A673 (cell line): ENCODE measurements at places on chromosomes 11 and 22. TPM values are rescaled to one million over a fixed set of nuclear protein-coding genes. Genes with fewer than 3 reads are reported as not detected.

GRCh38 chr11:3867209-3868091 is 12.0 kb downstream of the STIM1 start:
- no peaks in the 10 kb centered on the region for H3K36me3 ChIP-seq
- no peaks in the 10 kb centered on the region for H3K4me1 ChIP-seq
- H3K4me3 ChIP-seq: no peak overlapping the region
- no peaks in the 10 kb centered on the region for H3K27me3 ChIP-seq

EHF gene
- not detected in 2 replicates for total RNA-seq

DNA sequence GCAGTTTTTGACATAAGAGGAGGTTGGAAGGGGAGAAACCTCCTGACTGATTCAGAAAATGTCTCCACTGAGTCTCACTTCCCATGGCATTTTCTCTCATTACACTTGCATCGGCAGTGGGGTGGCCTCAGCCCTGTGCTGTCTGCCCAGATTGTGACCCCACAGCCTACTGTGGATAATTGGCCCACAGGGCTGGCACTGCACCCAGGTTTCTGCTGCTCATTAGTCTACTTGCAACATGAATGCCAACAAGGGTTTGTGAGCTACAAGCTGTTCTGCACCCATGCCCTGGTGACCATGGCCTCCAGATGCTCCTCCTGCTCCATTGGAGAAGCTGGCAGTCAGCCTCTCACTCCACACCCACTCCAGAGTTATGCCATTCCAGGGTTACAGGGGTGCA is 296.0 kb downstream of the CTTN start:
- no peak overlapping the region for H3K4me3 ChIP-seq
- peaks cover 5% of the 10 kb centered on the region for H3K27me3 ChIP-seq
- DNase-seq: no peak
- H3K36me3 ChIP-seq: no peaks in the 10 kb centered on the region

KLHL35 gene
- 0.88 and 1.1 TPM in 2 replicates for total RNA-seq

MS4A6E gene
- total RNA-seq: not detected in 2 replicates

HPX gene
- total RNA-seq: 4.4 and 4.5 TPM in 2 replicates

- H3K36me3 ChIP-seq: no peaks in the 10 kb centered on the region
- no peak for DNase-seq
- no peaks in the 10 kb centered on the region for H3K4me1 ChIP-seq
- H3K27me3 ChIP-seq: no peaks in the 10 kb centered on the region
- no peak overlapping the region for H3K27ac ChIP-seq
These were observed 82.3 kb upstream of the TMEM45B start for GRCh38 chr11:129733384-129733783.

- H3K36me3 ChIP-seq: peaks cover 4% of the 10 kb centered on the region
- H3K27me3 ChIP-seq: no peaks in the 10 kb centered on the region
- H3K27ac ChIP-seq: no peak overlapping the region
- DNase-seq: no peak
- H3K4me1 ChIP-seq: no peaks in the 10 kb centered on the region
- no peak overlapping the region for H3K4me3 ChIP-seq
These were observed 37.3 kb downstream of the PHF21B start for GRCh38 chr22:44972363-44973083.

GRCh38 chr11:32094923-32095322 is 4.0 kb downstream of the RCN1 start:
- no peak overlapping the region for H3K4me3 ChIP-seq
- no peak overlapping the region for H3K27ac ChIP-seq
- H3K36me3 ChIP-seq: peaks cover 40% of the 10 kb centered on the region
- H3K27me3 ChIP-seq: no peaks in the 10 kb centered on the region

DNA sequence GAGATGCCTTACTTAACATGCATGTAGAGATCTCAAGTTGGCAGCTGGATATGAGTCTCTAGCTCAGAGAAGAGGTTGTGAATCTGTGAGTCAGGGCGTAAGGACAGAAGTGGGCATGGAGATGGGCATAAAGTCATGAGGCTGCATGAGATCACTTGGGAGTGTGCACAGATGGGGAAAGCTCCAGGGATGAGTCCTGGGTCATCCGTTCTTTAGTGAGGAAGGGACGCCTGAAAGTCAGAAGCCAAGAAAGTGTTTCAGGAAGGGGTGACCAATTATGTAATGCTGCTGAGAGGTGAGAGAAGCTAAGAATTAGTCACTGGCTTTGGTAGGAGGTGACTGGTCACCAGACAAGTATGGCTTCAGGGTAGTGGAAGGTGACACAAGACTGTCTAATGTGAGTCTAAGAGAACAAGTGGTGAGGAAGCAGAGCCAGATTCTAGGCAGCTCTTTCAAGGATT is 6.7 kb downstream of the ACP2 start:
- peaks cover 82% of the 10 kb centered on the region for H3K36me3 ChIP-seq
- H3K27ac ChIP-seq: no peak overlapping the region
- no peaks in the 10 kb centered on the region for H3K27me3 ChIP-seq
- no peak for DNase-seq
- no peak overlapping the region for H3K4me3 ChIP-seq

DNA sequence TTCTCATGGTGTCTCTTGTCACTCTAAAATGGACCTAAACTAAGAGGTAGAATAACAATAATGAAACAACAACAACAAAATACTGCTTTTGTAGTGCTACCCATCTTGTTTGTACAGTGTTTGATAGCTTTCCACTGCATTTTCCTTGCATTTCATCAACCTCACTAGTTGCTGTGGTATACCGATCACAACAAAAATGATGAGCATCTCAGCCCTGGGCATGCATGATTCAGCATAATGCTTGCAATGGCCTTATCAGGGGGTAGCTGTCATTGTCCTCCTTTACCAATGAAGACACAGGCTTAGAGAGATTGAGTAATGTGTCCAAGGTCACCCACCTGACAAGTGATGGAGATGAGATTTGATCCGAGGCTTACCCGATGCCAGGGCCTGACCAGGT is 682.5 kb downstream of the NTM start:
- H3K27ac ChIP-seq: no peak overlapping the region
- DNase-seq: no peak
- H3K4me1 ChIP-seq: peaks cover 56% of the 10 kb centered on the region

DNA sequence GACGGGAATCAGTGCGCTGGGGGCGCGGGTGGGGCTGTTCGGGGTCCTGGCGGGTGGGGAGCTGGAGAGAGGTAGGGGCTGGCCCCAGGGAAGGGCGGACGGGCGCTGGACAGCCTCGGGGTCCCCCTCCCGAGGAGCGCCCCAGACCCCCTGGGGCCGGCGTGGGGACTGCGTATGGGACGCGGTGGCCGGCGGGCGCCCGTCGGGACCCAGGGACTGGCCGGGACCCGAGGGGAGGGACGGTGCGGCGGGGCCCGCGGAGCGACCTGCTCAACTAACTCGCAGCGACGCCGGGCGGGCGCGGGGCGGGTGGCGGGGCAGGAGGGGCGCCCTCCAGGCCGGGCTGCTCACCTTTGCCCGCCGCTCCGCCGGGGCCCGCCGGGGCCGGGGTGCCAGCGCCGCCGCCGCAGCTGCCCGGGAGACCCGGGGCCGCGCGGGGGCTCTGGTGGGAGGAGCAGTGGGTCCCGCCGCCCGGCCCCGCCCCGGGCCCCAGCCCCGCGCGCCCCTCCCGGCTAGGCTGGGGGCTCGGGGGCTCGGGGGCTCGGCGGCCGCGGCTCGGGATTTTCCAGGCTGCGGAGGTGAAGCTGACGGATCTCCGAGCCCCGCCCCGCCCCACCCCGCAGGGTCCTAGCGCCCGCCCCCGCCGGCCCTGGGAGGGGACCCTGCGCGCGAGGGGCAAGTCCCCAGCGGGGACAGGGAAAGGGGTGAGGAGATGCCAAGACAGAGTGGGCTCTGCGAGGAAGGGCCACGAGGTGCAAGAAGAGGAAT is 12.3 kb downstream of the STARD10 start:
- H3K4me1 ChIP-seq: peaks cover 14% of the 10 kb centered on the region
- H3K36me3 ChIP-seq: no peaks in the 10 kb centered on the region
- DNase-seq: peak; percentile 64
- H3K27ac ChIP-seq: no peak overlapping the region

- no peaks in the 10 kb centered on the region for H3K27me3 ChIP-seq
- no peaks in the 10 kb centered on the region for H3K4me1 ChIP-seq
- no peak overlapping the region for H3K27ac ChIP-seq
- H3K4me3 ChIP-seq: no peak overlapping the region
- no peak for DNase-seq
These were observed 61.8 kb downstream of the CYTH4 start for GRCh38 chr22:37343863-37344734.

- no peaks in the 10 kb centered on the region for H3K27me3 ChIP-seq
- no peak overlapping the region for H3K27ac ChIP-seq
- H3K36me3 ChIP-seq: no peaks in the 10 kb centered on the region
- DNase-seq: no peak
- H3K4me3 ChIP-seq: no peak overlapping the region
These were observed 18.7 kb downstream of the IGF2 start for GRCh38 chr11:2120359-2121100.

DEFB131B gene
- not detected in 2 replicates for total RNA-seq

- H3K4me3 ChIP-seq: no peak overlapping the region
- H3K27me3 ChIP-seq: no peaks in the 10 kb centered on the region
- H3K4me1 ChIP-seq: peaks cover 12% of the 10 kb centered on the region
- no peak for DNase-seq
- H3K27ac ChIP-seq: no peak overlapping the region
- no peaks in the 10 kb centered on the region for H3K36me3 ChIP-seq
These were observed 36.5 kb upstream of the SLC35C1 start for GRCh38 chr11:45768486-45768885.

MED19 gene
- total RNA-seq: 35.4 and 43.6 TPM in 2 replicates

- no peak overlapping the region for H3K27ac ChIP-seq
- H3K27me3 ChIP-seq: no peaks in the 10 kb centered on the region
- no peaks in the 10 kb centered on the region for H3K36me3 ChIP-seq
- no peak overlapping the region for H3K4me3 ChIP-seq
These were observed 10.3 kb downstream of the TTC28 start for GRCh38 chr22:28669387-28669786.

- peak; percentile 59 for DNase-seq
- H3K4me3 ChIP-seq: no peak overlapping the region
- H3K4me1 ChIP-seq: peaks cover 10% of the 10 kb centered on the region
- no peaks in the 10 kb centered on the region for H3K36me3 ChIP-seq
These were observed 17.6 kb downstream of the PRDM11 start for GRCh38 chr11:45163956-45164575.

GRCh38 chr11:102489186-102490145 is 36.9 kb upstream of the TMEM123 start:
- H3K36me3 ChIP-seq: no peaks in the 10 kb centered on the region
- no peak overlapping the region for H3K4me3 ChIP-seq

NEFH gene
- 21.4 and 22.0 TPM in 2 replicates for total RNA-seq

CHRM1 gene
- total RNA-seq: 0.17 and 0.41 TPM in 2 replicates

C11orf24 gene
- 48.1 and 52.3 TPM in 2 replicates for total RNA-seq

DNA sequence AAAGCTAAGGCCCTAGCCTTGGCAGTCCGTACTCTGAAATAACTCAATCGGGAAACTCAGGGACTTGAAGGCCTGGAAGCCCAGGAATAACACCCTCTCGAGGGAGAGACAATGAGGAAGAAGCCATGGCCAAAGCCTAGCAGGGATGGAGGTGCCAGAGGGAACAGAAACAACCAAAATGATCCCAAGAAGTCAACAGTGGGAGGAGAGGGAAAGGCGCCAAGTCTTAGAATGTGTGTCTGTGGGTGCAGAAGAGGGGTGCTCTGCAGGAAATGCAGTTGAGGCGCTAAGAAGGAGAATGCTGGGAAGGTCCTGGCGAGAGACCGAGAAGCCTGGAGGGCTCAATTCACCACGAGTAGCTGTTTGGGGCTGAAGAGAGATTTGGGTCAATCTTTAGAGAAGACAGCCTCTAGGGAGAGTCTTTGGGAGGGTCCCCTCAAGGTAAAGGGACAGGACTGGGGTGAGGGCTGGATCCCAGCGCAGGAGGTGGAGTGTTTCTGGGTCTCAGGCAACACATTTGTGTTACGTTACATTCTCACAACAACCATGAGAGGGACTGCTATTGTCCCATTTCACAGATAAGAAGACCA is 760 bp upstream of the MAPK8IP1 start:
- H3K27ac ChIP-seq: no peak overlapping the region
- no peak for DNase-seq
- peaks cover 22% of the 10 kb centered on the region for H3K4me1 ChIP-seq
- peaks cover 14% of the 10 kb centered on the region for H3K36me3 ChIP-seq
- no peaks in the 10 kb centered on the region for H3K27me3 ChIP-seq

DKK3 gene
- total RNA-seq: 0.77 and 2.3 TPM in 2 replicates

DNA sequence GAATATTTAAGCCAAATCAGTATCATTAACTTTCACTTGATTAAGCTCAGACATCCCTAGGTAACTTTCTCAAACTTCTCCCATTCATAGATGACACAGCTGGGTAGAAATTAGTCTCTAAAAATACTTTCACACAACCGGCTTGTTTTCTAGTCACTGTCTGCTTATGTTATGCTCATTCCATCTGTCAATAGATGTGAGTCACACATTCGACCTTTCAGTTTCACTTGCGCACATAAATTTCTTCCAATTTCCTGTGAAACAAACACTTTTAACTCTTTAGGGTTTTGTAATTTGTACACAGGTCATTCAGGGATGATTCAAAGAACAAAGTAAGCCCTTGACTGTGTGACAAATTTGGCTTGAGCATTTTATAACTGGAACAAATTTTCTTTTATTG is 723.0 kb downstream of the KCNA4 start:
- DNase-seq: peak; percentile 67
- no peak overlapping the region for H3K27ac ChIP-seq
- no peak overlapping the region for H3K4me3 ChIP-seq
- H3K4me1 ChIP-seq: peaks cover 8% of the 10 kb centered on the region

DNA sequence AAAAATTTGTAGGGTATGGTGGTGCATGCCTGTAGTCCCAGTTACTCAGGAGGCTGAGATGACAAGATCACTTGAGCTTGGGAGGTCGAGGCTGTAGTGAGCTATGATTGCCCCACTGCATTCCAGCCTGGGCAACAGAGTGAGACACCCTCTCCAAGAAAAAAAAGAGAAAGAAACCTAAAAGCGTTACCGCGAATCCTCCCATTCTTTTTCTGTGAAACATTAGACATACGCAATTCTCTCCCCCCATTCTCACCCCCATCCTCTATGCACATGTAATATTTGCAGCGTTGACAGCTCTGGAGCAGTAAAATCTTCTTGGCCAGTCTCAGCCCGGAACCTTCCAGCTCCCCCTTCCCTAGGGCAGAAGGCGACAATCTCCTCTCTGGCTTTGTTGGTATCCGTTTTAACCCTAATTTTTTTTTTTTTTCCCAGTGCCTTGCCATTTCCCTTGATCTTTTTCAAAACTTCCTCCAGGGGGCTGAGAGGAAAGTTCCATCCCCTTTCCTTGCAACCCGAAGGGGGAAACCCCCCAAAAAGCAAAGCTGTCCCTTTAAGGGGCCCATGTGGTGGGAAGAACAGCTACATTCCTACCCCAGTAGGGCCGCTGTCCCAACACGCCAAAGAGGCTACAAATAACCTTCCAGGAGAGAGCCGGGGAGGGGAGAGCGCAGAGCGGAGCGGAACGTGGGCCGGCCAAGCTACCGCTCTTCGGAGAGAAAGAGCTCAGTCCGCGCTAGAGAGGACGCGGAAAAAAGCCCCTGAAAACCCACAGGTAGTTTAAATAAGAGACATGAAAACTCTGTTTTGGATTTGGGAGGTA is 1.9 kb downstream of the LRP4 start:
- no peaks in the 10 kb centered on the region for H3K36me3 ChIP-seq
- peak overlapping the region; percentile 71 for H3K4me3 ChIP-seq
- peak; percentile 96 for DNase-seq
- H3K27ac ChIP-seq: peak overlapping the region; percentile 60

DNA sequence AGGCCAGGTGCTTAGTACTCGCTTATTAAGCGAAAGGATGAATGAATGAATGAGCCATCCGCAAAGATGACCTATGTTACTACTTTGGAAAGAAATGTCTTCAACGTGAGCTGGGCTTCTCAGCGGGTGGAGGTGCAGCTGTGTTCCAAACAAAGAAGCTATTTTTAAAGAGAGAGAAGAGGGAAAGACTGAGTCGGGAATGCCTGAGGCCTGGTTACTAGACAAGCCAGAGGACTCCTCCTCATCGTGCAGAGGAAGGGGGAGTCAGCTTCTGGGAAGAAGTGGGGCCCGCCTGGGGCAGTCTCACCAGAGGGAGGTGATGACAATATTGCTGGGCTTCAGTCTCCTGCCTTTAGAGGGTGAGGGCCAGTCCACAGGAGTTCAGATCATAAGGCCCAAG is 30.4 kb upstream of the CD5 start:
- H3K27me3 ChIP-seq: no peaks in the 10 kb centered on the region
- no peaks in the 10 kb centered on the region for H3K36me3 ChIP-seq
- H3K4me3 ChIP-seq: no peak overlapping the region
